ENCODE measurements at places on chromosomes 5 and 9. TPM values are rescaled to one million over a fixed set of nuclear protein-coding genes. Genes with fewer than 3 reads are reported as not detected.

- no peaks in the 10 kb centered on the region for H3K27me3 ChIP-seq
- no peak for DNase-seq
- peaks cover 66% of the 10 kb centered on the region for H3K4me1 ChIP-seq
These were observed 3.3 kb downstream of the REEP5 start for GRCh38 chr5:112918679-112919078.

DNA sequence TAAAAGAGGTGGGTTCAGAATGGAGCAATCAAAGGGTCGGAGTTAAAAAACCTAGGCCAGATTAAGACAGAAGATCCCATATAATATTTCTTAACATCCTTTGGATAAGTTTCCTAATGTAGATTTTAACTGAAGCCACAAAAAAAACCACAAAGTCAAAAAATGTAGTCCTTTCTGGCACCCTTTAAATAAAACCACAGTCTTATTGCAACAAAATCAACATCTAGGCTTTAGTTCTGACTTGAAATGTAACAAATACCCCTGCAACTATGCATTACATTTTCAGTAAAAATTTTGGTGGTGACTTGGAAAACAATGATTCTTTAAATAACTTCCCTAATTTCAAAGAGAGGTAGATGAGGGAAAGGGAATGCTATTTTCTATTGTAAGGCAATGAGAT, 109.2 kb downstream of the PSAT1 start:
- H3K27me3 ChIP-seq: peaks cover 2% of the 10 kb centered on the region
- no peak for DNase-seq
- no peaks in the 10 kb centered on the region for H3K36me3 ChIP-seq

DNA sequence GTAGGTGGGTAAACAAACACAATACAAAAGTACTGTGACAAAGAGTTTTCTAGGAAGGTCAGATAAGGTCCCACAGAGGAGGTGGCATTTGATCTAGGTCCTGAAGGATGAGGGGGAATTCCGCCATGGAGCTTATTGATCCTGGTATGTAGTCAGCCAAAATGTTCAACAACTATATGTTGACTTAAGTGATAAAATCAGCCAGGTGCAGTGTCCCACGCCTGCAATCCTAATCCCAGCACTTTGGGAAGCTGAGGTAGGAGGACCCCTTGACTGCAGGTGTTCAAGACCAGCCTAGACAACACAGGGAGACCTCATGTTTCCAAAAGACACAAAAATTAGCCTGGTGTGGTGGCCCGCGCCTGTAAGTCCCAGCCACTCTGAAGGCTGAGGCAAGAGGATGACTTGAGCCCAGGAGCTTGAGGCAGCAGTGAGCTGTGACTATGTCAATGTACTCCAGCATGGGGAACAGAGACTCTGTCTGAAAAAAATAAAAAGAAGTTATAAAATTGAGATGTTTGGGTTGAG, 46.4 kb upstream of the PLIN2 start:
- no peaks in the 10 kb centered on the region for H3K27me3 ChIP-seq
- H3K4me3 ChIP-seq: no peak overlapping the region
- peaks cover 10% of the 10 kb centered on the region for H3K4me1 ChIP-seq
- no peak for DNase-seq
- no peaks in the 10 kb centered on the region for H3K36me3 ChIP-seq
- H3K27ac ChIP-seq: no peak overlapping the region

GRCh38 chr5:168766426-168766700, 187.2 kb upstream of the PANK3 start:
- H3K4me3 ChIP-seq: no peak overlapping the region
- H3K4me1 ChIP-seq: peaks cover 7% of the 10 kb centered on the region
- DNase-seq: no peak

GRCh38 chr5:145939540-145940065, 3.2 kb downstream of the SH3RF2 start:
- DNase-seq: no peak
- H3K4me1 ChIP-seq: peaks cover 64% of the 10 kb centered on the region
- no peaks in the 10 kb centered on the region for H3K36me3 ChIP-seq
- H3K4me3 ChIP-seq: peak overlapping the region; percentile 48
- no peaks in the 10 kb centered on the region for H3K27me3 ChIP-seq

DNA sequence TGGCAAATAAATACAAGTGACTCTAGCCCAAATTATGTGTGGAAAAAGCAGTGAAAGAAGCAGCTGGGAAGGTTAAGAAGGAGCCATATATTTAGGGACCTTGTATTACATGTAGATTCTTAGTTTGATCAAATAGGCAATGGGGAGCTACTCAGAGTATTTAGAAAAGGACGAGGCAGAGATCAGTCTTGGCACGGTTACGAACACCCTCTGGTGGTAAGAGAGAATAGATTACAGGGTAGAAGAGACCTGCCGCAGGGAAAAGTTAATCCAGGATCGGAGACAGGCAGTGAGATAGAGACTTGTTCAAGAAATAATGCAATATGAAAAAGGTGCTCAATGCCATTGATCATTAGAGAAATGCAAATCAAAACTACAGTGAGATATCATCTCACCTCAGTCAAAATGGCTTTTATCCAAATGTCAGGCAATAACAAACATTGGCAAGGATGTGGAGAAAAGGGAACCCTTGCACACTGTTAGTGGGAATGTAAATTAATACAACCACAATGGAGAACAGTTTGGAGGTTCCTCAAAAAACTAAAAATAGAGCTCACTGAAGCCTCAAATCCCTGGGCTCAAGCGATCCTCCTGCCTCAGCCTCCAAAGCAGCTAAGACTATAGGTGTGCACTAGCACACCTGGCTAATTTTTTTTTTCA, 12.0 kb downstream of the INIP start:
- peaks cover 11% of the 10 kb centered on the region for H3K36me3 ChIP-seq
- no peak overlapping the region for H3K27ac ChIP-seq
- H3K4me1 ChIP-seq: peaks cover 7% of the 10 kb centered on the region

GRCh38 chr9:15469406-15469805, 41.4 kb downstream of the PSIP1 start:
- peaks cover 54% of the 10 kb centered on the region for H3K36me3 ChIP-seq
- no peaks in the 10 kb centered on the region for H3K4me1 ChIP-seq
- H3K27ac ChIP-seq: no peak overlapping the region
- H3K27me3 ChIP-seq: no peaks in the 10 kb centered on the region

DNA sequence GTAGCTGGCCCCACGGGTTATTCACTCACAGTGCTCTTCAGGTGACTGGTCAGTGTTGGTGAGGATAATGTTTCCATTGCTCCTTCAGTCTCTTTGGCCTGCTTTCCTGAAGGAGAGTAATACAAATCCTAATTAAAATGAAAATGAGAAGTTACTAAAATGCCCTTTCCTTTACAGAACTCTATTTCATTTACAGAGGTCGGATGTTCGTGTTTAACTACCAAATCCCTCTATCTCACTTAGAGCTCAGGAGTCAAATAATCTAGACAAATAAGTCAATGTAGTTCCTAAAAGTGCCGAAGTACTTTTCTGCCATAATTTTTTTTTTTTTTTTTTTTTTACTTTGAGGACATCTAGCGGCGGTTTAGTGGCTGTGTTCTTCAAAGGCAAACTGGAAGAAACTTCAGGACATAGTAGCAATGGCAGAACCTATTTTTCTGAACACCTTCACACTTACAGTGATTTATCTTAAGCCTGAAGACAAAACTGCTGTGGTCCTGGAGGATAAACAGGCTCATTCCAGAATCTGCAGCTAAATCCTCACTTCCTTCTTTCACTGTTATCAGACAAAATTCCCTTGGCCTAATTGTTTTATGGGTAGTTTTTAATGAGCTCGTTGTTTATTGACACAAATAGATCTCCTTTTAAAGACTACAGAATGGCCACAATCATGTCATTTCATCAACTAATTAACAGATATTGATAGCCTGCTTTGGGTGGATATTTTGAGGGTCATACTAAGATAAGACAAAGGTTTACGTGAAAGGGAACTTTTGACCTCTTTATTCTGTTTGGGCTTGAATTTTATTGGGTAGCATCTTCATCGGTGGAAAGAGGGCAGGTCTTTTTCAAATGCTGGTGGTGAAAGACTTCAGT, 207.6 kb upstream of the DMRTA1 start:
- no peaks in the 10 kb centered on the region for H3K36me3 ChIP-seq
- H3K4me1 ChIP-seq: no peaks in the 10 kb centered on the region
- no peak overlapping the region for H3K4me3 ChIP-seq
- no peak for DNase-seq
- no peak overlapping the region for H3K27ac ChIP-seq

DNA sequence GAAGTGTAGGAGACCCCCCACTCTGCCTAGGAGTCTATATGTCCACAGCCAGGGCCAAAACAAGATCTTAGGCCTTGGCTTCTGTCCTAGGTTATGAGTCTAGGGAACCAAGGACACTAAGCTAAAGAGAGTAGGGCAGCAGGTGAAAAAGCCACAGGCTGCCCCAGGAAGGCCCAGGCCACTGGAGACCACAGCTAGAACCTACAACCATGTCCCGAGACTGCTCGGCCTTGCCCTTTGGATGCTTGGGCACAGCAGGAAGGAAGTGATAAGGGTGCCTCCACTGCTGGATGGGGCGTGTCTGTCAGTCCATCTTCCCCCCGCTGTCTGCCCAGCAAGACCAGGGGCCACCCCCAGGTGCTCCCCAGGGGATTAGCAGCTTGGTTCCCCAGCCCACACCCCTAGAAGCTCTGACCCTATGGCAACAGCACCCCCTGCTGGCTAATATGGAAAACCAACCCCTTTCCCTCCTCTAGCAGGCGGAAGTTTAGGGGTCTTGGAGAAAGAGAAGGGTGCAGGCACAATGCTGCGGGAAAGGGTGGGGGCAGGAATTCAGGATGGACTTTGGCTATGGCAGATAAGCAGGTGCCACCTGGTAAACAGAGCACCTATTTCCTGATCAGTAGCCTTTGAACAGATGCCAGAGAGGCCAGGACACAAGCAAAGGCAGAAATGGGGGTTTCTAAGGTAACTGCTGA, 10.5 kb upstream of the IRF1 start:
- peak; percentile 82 for DNase-seq
- H3K27ac ChIP-seq: no peak overlapping the region
- no peaks in the 10 kb centered on the region for H3K27me3 ChIP-seq

- no peaks in the 10 kb centered on the region for H3K36me3 ChIP-seq
- no peak overlapping the region for H3K4me3 ChIP-seq
- H3K27ac ChIP-seq: peak overlapping the region; percentile 70
- DNase-seq: no peak
- no peaks in the 10 kb centered on the region for H3K27me3 ChIP-seq
- peaks cover 60% of the 10 kb centered on the region for H3K4me1 ChIP-seq
These were observed 5.1 kb downstream of the ZNF462 start for GRCh38 chr9:106868087-106868486.

- peaks cover 15% of the 10 kb centered on the region for H3K4me1 ChIP-seq
- H3K27ac ChIP-seq: no peak overlapping the region
- no peak for DNase-seq
- no peak overlapping the region for H3K4me3 ChIP-seq
- H3K27me3 ChIP-seq: no peaks in the 10 kb centered on the region
- H3K36me3 ChIP-seq: no peaks in the 10 kb centered on the region
These were observed 179.4 kb downstream of the PPP2R2B start for GRCh38 chr5:146699138-146699537.

GRCh38 chr5:151692312-151692711, 5.6 kb upstream of the SPARC start:
- no peak for DNase-seq
- H3K27ac ChIP-seq: no peak overlapping the region
- no peaks in the 10 kb centered on the region for H3K36me3 ChIP-seq
- no peaks in the 10 kb centered on the region for H3K27me3 ChIP-seq
- H3K4me3 ChIP-seq: no peak overlapping the region
- peaks cover 11% of the 10 kb centered on the region for H3K4me1 ChIP-seq

GRCh38 chr5:122333564-122333963, 21.5 kb downstream of the SNCAIP start:
- no peak overlapping the region for H3K4me3 ChIP-seq
- H3K27ac ChIP-seq: no peak overlapping the region
- no peaks in the 10 kb centered on the region for H3K27me3 ChIP-seq

- DNase-seq: no peak
- no peaks in the 10 kb centered on the region for H3K27me3 ChIP-seq
- peaks cover 6% of the 10 kb centered on the region for H3K36me3 ChIP-seq
- no peak overlapping the region for H3K4me3 ChIP-seq
These were observed 35.1 kb upstream of the CCDC152 start for GRCh38 chr5:42721484-42721883.

- DNase-seq: no peak
- no peaks in the 10 kb centered on the region for H3K27me3 ChIP-seq
- peaks cover 19% of the 10 kb centered on the region for H3K4me1 ChIP-seq
- no peak overlapping the region for H3K4me3 ChIP-seq
These were observed 24.8 kb downstream of the CCNJL start for GRCh38 chr5:160287378-160288051.

- no peak for DNase-seq
- peaks cover 3% of the 10 kb centered on the region for H3K4me1 ChIP-seq
- H3K27me3 ChIP-seq: no peaks in the 10 kb centered on the region
- H3K36me3 ChIP-seq: no peaks in the 10 kb centered on the region
- no peak overlapping the region for H3K27ac ChIP-seq
These were observed 514.2 kb upstream of the TLE4 start for GRCh38 chr9:79057576-79057975.

DNA sequence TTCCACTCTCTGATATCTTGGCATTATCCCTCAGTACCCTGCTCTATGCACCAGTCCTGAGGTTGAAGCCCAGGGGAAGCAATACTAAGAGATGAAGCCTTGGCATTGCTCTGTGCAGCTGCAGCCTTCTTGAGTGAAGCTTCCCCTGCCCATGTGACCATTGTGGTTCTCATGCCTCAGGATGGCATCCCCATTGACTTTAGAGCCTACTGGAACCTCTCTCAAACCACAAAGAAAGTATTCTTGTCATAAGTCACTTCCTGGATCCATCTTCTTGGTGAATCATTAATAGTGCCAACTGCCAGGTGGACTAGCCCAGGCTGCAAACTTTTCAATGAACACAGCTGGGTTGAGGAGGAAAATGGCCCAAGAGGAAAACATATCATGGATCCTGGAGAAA, 283.9 kb upstream of the RFX3 start:
- H3K27ac ChIP-seq: no peak overlapping the region
- no peaks in the 10 kb centered on the region for H3K36me3 ChIP-seq
- H3K4me1 ChIP-seq: no peaks in the 10 kb centered on the region
- no peak for DNase-seq
- H3K27me3 ChIP-seq: no peaks in the 10 kb centered on the region

- H3K36me3 ChIP-seq: no peaks in the 10 kb centered on the region
- no peak for DNase-seq
- no peaks in the 10 kb centered on the region for H3K27me3 ChIP-seq
- H3K4me1 ChIP-seq: no peaks in the 10 kb centered on the region
- no peak overlapping the region for H3K4me3 ChIP-seq
These were observed 49.4 kb downstream of the TARS1 start for GRCh38 chr5:33490071-33490665.

DNA sequence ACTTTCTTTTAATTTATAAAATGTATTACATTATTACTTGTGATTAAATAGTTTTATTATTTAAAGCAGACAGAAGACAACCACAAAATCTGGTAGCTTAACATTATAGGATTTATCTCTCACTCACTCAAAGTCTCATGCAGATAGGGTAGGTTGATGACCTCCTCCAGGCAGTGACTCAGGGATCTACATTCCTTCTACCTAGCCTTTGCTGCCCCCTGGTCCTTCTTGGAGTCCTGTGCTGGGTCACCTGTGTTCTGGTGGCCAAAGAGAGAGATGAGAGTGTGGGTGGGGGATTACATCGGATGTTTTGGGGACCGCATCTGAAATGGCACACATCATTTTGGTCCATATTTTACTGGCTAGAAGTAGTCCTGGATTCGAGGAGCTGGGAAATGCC, 95.7 kb upstream of the CTSL start:
- H3K27ac ChIP-seq: no peak overlapping the region
- DNase-seq: no peak
- no peaks in the 10 kb centered on the region for H3K36me3 ChIP-seq
- H3K4me3 ChIP-seq: no peak overlapping the region
- H3K4me1 ChIP-seq: no peaks in the 10 kb centered on the region
- H3K27me3 ChIP-seq: no peaks in the 10 kb centered on the region

The PPP1R26 gene
- 11.0 TPM for total RNA-seq

The TMEM203 gene
- total RNA-seq: 40.9 TPM

The LVRN gene
- 0.23 TPM for total RNA-seq

The RLN1 gene
- not detected for total RNA-seq

The TMEFF1 gene
- not detected for total RNA-seq

The NTNG2 gene
- 0.08 TPM for total RNA-seq

The ACO1 gene
- 25.1 TPM for total RNA-seq
